T-helper 9 cell (primary cell): ENCODE measurements at places on chromosomes 7 and 10.

- no peak for DNase-seq
These were observed 112.2 kb upstream of the LRGUK start for GRCh38 chr7:134014935-134015334.

GRCh38 chr10:21520949-21521348 is 4.5 kb downstream of the SKIDA1 start:
- DNase-seq, result no peak

GRCh38 chr10:74991435-74991834 is 120.0 kb upstream of the SAMD8 start:
- DNase-seq, result no peak

- no peak for DNase-seq
These were observed 92.5 kb downstream of the ELAPOR2 start for GRCh38 chr7:86966916-86967315.

DNA sequence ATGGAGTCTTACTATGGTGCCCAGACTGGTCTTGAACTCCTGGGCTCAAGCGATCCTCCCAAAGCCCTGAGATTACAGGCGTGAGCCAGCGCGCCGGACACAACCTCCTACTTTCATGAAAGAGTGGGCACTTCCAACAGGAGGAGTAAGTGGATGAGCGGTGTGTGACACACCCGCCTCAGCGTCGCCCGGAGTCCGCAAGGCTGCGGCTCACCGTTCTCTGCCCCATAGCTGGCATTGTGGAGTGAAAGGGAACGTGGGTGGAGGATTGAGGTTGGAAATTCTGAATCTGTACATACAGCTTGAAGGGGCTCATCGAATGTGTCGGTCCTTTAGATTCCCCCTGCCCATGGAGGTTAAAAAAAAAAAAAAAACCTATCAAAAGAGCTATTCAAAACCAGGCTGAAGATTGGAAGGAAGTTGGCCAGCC is 524 bp upstream of the PRXL2A start:
- DNase-seq, result no peak

GRCh38 chr7:119256446-119257131 is 1016.4 kb upstream of the KCND2 start:
- DNase-seq, result no peak

DNA sequence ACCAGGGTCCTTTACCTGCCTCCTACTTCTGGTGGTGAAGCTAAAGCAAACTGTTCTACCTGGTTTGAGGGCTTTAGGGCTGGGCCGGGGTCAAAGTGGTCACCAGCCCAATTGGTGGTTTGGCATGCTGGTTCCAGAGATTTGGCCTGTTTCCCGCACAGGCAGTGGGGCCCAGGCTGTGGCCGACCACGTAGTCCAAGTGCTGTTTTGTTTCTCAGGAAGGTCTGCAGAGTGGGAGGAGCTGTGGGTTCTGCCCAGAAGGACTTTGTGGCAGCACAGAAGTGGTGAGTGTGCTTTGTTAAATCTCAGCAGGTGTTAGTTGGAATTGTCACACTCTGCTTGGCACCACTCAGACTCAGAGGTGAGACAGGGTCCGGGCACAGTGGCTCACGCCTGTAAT is 85.8 kb downstream of the MKX start:
- DNase-seq, result no peak

DNA sequence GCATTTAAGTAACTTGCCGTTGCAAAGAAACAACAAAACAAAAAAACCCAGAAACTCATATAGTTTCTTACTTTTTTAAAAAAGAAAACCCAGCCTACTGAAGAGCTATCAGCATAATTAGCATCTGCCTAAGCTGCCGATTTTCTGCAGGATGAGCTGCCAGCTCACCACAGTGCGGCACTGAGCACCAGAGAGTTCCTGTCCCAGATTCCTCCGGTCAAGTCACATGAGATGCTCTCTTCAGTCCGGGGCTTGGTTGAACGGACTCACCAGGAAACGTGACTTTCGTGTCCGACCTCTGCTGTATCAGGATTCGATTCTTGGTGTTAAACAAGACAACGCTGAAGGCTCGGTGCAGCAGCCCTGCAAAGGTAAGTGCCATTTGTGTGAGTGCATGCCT is 3.2 kb downstream of the IDI2 start:
- no peak for DNase-seq

DNA sequence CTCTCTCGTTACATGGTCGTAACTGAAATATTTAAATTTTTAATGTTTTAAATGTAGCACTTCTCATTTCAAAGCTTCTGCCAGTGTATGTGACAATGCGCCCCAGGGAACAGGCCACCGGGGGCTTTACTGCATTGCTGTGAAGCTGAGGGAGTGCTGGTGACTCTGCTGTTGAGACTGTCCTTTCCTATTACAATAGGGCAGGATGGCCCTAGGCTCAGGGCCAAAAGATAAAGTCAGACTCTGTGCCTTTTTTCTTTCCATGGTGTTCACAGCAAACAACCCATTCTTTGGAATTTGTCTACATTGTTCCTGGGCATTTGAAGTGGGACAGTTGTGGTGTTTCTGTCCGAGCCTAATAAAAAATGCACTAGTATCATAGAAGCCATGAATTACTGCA is 107.3 kb downstream of the GALNT11 start:
- no peak for DNase-seq

- no peak for DNase-seq
These were observed 10.0 kb downstream of the PPP2R2D start for GRCh38 chr10:131910663-131911314.

- no peak for DNase-seq
These were observed 91.3 kb downstream of the PCGF5 start for GRCh38 chr10:91311601-91312381.

DNA sequence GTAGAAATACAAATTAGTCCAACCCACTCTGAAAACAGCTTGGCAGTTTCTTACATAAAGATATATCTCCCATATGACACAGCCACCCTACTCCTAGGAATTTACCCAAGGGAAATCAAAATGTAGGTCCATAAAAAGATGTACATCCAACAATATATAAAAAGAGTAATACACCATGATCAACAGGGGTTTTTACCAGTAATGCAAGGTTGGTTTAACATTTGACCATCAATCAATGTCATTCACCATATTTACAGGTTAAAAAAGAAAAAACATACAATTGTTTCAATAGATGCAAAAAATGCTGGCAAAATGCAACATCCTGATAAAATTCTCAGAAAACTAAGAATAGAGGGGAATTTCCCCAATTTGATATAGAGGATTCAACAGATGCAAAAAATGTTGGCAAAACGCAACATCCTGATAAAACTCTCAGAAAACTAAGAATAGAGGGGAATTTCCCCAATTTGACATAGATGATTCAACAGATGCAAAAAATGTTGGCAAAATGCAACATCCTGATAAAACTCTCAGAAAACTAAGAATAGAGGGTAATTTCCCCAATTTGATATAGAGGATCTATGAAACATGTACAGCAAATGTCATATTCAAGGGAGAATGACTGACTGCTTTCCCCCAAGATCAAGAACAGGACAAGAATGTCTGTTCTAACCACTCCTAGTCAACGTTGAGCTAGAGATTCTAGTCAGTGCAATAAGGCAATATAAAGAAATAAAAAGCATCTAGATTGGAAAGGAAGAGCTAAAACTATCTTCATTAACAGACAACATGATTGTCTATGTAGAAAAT is 13.7 kb downstream of the ADAP1 start:
- DNase-seq, result no peak

DNA sequence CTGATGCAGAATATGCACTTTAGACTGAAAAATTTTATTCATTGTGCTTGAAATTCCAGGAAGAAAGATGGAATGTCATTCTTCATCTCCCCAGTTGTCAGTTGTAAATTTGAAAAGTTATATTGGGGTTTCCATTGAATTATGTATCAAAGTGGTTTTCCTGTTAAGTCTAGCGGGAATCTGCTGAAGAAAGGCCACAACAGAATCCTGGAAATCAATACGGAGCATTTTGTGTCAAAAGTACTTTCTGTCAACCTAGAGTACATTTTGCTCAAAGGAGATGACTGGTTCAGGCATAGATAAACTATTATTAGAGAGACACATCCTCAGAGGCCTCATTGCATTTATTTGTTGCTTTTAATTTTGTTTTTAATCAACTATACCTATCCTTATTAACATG is 538.2 kb upstream of the SEMA3D start:
- no peak for DNase-seq

GRCh38 chr10:120917521-120918250 is 66.5 kb downstream of the WDR11 start:
- no peak for DNase-seq

DNA sequence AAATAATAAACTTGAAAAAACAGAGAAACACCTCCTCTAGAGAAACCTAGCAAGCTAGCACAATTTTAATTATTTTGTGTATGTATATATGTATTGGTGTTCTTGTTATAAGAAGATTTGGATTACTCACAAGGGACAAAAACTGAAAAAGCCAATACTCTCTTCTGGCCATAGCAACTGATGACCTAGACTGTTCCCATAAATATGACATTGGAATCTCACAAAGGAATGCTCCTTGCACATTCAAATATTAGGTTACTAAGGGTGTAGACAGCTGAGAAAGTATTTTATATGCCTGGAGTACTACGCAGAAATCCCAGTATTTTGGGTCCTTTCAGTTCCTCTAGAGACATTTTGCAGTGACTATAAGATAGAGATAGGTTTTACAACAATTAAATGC is 279.4 kb downstream of the FZD1 start:
- no peak for DNase-seq

GRCh38 chr7:8386926-8387550 is 46.4 kb upstream of the NXPH1 start:
- no peak for DNase-seq

- no peak for DNase-seq
These were observed 367.7 kb downstream of the PHF14 start for GRCh38 chr7:11341285-11341944.

GRCh38 chr7:94174956-94175355 is 170.8 kb upstream of the BET1 start:
- DNase-seq, result no peak

DNA sequence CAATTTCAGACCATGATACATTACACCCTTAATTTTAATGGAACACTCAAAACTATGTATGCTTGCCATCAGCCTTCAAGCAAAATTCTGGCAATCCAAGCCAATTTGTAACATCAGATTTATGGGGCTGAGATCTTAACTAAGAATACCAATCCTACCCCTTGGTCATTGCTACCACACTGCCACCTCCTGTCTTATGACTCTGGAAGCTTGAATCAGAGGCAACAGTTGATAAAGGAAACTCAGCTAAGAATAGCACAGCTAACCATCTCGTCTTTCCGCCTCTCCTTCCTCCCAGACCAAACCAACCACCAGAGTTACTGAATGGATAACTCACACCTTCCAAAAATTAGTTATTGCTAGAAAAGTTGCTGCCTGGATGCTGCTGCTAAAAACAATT is 7.4 kb downstream of the IGF2BP3 start:
- no peak for DNase-seq

DNA sequence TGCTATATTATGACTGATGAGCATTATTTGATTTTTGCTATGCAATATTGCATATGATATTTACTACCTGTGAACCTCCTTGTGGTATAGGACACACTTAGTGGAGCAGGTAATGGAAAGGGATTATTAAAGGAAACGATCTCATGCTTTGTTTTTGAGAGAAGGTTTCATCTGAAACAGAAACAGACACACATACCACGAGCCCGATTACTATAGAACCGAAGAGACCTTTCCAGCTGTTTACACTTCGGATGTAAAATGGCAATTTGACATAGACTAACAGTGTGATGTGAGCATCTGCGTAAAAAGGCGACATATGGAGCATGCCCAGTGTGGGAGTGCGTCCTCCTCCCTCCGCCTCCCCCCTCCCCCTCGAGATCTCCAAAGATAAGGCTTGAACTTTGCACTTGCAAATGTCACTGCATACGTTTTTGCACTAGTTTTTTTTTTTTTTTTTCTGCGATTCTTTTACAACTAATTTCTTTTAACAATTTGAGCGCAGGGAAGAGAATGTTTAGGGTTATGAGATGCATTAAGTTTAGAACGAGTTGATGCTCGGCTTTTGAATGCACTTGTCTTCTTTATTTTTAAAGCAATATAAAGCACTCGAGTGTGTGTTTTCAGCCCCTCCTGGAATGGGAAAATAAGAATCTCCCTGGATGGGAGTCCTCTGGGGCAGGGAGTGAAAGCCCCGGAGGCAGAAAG is 251.0 kb downstream of the NSUN6 start:
- no peak for DNase-seq

DNA sequence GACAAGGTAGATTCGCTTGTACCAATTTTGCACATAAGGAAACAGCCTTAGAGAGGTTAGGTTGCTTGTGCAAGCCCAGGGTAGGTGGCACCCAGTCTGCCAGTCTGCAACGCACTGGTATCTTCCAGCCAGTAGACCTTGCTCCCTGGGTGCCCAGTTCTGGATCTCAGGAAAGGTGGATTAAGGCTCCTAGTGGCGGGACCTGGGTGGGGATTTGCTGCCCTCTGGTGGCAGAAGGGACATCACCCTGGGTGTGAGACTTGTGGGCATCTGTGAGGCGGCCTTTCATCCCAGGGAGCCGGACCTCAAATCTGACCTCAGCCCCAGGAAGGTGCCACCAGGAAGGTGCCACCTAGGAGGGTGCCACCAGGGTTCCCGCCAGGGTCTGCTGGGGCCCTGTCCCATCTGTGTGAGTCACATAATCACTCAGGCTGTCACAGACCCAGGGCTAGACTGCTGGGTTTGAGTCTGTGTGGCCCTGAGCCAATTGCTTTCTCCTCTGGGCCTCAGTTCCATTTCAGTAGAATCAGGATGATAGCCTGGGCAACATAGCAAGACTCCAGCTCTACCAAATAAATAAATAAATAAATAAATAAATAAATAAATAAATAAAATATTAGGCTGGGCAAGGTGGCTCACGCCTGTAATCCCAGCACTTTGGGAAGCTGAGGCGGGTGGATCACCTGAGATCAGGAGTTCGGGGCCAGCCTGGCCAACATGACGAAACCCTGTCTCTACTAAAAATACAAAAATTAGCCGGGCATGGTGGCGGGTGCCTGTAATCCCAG is 5.3 kb upstream of the PRKRIP1 start:
- DNase-seq, result peak; percentile 75

- no peak for DNase-seq
These were observed 235.1 kb downstream of the SEMA3E start for GRCh38 chr7:83413831-83414230.

GRCh38 chr7:129958643-129959470 is 6.1 kb upstream of the UBE2H start:
- no peak for DNase-seq

DNA sequence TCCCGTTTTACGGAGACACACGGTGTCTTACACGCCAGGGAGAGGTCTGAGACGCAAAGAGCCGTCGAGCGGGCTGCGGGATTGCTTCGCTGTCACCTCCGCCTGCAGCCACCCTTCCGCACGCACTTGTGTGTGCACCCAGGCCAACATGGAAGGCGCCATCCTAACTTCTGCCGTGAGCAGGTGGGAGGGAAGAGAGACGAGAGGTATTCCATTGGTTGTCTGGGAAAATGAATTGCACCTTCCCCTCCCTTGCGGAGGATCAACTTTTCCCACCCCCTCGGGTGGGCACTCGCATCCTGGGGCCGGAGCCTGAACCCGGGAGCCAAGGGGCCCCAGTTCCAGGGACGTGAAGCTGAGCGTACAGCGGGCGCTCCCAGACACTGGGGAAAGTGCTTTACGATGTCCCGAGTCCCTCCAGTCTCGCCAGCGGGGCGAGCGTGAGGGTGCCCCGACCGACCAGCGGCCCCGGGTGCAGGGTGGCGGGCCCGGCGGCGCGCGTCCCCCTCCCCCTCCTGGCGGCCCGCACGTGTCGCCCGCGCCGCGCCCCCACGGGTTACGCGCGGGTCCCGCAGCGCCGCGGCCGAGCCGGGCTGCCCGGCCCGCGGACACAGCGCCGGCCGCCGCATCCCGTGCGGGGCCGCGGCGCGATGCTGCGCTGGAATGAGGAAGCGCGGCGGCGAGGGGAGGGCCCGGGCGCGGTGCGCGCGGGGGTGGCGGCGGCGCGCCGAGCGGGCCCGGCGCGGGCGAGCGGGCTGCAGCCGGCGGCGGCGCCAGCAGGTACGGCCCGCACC is 984 bp upstream of the IKZF1 start:
- peak; percentile 38 for DNase-seq

- no peak for DNase-seq
These were observed 33.9 kb downstream of the CYCS start for GRCh38 chr7:25091176-25091575.
